ENCODE measurements at places on chromosomes 16 and 17. TPM values are rescaled to one million over a fixed set of nuclear protein-coding genes. Genes with fewer than 3 reads are reported as not detected.

DNA sequence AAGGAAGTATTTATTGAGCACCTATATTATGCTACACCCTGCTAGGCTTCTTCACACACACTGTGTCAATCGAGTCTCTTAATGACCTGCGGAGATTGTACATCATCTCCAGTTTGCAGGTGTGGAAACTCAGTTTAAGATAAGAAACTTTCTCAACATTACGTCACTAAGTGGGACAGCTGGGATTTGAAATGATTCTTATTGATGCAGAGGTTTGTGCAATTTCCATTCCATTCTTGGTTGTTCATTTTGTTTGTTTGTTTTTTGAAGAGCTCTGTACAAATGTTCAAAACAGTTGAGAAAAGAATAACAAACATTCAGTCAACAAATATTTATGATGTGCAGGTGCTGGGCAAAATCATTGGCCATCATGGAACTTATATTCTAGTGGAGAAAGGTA, 84.8 kb downstream of the MAP2K6 start:
- no peak for DNase-seq

- DNase-seq: no peak
These were observed 32.9 kb downstream of the SRCIN1 start for GRCh38 chr17:38572669-38573365.

The SULT1A2 gene
- 0.09 TPM for polyA plus RNA-seq

DNA sequence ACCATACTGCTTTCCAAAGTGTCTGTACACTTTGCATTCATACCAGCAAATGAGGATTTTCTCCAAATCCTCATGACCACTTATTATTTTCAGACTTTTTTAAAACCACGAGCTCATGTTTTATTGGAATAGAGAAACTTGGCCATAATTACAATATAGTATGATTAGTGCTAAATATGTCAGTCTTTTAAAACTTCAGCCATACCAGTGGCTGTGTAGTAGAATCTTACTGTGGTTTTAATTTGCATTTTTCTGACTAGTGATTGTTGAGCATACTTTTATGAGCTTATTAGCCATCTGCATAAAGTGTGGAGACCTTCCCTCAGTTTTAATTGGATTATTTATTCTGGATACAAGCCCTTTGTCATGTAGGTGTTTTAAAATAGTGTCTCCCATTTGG, 57.8 kb downstream of the NLK start:
- DNase-seq: no peak

DNA sequence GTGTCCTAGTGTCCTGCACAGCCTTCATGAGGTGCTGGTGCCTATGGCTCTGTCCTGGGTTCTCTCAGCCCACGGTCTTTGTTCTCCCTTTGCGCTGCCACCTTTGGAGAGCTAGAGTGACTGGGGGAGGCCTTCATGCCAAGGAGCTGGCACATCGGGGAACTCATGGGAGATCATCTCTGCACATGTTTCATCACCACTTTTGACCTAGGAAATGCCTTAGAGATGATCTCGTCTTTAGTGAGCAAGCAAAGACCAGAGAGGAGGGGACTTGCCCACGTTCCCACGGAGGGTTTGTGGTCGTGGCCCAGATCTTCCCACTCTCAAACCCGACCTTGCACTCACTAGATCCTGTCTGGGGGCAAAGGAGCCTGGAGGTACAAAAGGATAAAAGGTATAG, 23.5 kb downstream of the TBX4 start:
- DNase-seq: no peak

DNA sequence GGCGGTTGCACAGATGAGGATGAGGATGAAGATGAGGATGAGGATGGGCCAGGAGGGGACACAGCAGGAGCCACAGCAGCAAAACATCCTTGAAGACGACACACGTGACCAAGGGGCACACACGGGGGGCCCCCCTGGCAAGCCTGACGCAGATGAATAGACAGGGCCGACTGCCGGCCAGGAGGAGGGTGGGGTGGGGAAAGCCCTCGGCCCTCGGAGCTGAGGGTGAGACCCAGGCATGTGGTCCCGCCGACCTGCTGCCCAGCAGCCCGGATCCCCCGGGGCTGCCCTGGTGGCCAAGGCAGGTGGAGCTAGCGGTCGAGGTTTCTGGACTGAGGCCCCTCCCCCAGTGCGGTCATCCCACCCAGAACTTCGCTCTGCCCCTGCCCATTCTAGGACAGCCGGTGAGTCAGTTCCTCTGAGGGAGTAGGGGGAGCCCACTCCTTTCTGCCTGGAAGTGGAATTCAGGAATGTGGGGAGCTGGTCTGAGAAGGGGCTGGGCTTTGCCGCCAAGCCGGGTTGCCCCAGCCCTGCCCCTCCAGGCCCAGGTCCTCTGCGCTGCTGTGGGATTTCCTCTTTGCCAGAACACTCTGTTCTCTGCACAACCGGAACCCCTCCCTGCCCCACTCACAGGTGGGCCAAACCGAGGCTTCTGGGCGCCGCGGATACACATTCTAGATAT, 9.9 kb downstream of the CYGB start:
- peak; percentile 85 for DNase-seq

Measured in psoas muscle (tissue), 8 donors.